ENCODE measurements at places on chromosomes 11 and 22.

DNA sequence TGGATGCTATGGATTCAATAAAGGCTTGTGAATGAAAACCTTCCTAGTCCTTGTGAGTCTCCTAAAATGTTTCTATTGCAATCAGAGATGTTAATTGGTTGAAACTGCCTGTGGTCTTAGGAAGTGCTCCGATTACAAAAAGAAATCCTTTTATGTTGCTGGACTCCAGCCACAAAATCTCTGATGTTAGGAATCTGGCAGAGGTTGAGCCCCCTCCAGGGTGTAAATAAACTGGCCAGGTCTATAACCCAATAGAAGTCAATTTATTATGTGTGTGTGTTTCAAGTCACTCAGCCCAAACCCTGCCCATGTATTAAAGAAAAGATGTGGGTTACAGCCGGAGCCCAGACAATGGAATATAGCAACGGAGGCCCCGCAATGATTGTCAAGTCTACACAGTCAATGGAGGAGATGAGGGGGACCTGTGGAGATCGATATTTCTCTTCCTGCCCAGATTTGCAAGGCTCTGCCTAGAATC, 218.1 kb upstream of the SORL1-AS1 start:
- DNase-seq: no peak

DNA sequence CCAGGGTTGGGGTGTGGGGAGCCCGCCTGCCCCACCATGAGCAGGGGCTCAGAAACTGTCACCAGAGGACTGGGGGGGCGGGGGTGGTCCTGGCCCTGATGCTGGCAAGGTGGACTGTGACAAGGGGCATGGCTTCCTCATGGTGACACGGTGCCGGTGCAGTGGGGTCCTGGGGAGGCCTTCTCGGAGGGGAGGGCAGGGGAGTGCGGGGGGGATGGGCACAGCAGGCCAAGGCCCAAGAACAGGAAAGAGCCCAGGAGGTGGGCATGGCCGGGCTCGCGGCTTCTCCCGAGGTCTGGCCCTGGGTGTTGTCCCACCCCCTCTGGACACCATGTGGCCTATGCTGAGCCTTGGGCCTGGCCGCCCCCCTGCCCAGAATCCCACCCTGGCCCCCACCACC, 47.2 kb downstream of the MOB2 start:
- no peak for DNase-seq

- DNase-seq: no peak
Measured at GRCh38 chr11:121024989-121025388, 1.1 kb downstream of the TBCEL start.

DNA sequence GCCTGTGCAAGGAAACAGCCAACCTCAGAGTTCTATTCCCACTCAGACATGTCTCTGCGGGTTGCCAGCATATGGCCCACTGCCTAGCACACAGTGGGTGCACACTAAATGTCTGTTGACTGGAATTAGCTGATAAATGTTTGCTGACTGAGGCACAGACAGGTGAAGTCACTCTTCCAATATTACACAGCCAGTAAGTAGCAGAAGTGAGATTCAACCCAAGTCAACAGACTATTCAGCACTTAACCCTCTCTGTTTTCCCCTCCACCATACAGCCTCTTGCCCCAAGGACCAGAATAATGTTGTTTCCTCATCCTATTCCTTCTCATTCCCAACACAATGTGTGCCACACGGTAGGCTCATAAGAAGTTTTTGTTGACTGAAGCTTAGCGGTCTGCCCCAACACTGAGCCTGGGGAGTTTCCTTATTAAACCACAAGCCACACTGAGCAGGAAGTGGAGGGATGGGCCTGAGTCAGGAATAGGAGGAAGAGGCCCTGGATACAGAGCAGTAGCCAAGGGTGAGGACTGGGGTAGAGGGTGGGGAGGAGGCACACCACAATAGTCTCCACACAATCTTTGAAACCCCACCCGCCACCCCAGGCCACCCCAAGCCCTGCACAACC, 15.7 kb upstream of the IL10RA start:
- DNase-seq: no peak

GRCh38 chr11:94127638-94128037, 1.0 kb upstream of the PANX1 start:
- no peak for DNase-seq

DNA sequence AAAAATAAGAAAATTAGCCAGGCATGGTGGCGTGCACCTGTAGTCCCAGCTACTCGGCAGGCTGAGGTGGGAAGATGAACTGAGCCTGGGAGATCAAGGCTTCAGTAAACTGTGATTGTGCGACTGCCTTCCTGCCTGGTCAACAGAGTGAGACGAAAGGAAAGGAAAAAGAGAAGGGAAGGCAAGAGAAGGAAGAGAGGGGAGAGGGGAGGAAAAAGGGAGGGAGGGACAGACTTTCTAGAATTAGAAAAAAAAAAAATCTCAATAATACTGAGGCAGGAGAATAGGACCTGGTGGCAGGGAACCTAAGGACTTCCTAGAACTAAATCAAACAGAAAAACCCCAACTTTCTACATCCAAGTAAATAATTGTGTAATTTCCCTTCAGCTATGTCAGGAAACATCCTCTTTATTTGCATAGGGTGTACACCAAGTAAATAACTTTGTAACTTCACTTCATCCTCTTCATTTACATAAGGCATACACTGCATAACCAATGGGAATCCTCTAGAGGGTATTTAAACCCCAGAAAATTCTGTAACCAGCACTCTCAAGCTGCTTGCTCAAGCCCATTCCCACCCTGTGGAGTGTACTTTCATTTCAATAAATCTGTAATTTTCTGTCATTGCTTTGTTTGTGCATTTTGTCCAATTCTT, 8.7 kb downstream of the SBF2 start:
- DNase-seq: no peak

GRCh38 chr22:43389227-43389836, 22.5 kb upstream of the MPPED1 start:
- peak; percentile 99 for DNase-seq

GRCh38 chr11:83035070-83035854, 36.4 kb downstream of the RAB30 start:
- peak; percentile 44 for DNase-seq

GRCh38 chr11:116642481-116642880, 130.3 kb downstream of the BUD13 start:
- DNase-seq: no peak

DNA sequence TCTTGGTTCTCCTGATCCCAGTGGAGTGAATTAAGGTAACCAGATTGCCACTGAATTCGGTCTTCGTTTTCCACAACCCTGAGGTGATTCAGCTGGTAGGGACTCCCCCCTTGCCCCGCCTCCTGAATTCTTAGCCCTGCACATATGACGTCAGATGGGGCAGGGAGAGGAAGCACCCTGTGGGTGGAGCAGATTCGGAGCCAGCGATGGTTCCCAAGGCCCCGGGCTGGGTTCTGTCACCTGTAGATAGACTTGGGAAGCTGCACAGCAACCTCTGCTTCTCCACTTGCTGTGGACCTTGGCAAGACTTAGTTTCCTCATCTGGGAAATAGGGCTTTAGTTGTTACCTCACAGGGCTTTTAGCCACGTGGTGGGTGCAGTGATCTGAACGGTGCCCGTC, 67.8 kb downstream of the CTTN start:
- DNase-seq: no peak

DNA sequence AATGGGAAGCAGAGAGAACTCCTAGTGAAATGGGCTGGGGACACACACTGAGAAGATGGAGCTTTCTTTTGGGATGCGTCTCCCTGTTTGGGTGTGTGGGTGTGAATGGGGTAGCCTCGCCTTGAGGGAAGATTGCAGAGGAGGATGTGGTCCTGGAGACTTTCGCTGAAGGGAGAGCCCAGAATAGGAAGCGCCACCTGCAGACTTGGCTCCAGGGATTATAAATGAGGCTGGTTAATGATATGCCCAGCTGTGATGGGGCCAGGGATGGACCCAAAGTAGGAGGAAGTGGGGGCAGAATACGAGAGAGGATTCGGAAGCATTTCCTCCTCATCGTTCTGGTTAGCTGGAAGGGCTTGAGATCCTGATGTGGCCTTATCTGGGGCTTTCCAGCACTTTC, 13.7 kb downstream of the RELT start:
- DNase-seq: no peak

DNA sequence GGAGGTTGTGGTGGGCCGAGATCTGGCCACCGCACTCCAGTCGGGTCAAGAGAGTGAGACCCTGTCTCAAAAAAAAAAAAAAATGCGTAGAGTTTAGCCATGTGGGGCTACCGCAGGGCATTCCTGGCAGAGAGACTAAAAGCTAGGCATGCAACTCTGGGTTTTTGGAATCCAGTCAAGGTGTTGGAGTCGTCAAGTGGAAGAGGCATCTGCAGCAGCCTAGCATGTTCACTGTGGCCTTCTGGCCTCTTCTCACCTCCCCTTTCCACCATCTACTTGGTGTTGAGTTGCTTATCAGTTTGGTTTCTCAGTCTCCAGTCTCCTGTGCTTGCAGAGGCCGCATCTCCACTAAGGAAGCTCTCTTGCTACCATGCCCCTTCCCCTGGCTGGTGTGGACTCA, 572.5 kb downstream of the NTM start:
- no peak for DNase-seq

DNA sequence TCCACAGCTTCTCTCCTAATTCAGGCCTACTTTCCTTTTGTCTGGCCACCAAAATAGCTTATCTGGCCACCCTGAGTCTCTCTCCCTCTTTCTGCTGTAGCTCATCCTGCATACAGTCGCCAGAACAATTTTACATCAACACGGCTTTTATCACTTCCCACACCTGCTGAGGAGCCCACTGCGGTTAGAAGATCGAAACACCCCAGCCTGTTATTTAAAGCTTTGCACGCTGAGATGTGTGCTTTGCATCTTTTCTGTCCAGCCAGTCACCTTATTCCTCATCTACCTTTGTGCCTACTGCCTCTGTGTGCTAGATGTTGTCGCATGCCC, 96.0 kb downstream of the COMMD9 start:
- no peak for DNase-seq

DNA sequence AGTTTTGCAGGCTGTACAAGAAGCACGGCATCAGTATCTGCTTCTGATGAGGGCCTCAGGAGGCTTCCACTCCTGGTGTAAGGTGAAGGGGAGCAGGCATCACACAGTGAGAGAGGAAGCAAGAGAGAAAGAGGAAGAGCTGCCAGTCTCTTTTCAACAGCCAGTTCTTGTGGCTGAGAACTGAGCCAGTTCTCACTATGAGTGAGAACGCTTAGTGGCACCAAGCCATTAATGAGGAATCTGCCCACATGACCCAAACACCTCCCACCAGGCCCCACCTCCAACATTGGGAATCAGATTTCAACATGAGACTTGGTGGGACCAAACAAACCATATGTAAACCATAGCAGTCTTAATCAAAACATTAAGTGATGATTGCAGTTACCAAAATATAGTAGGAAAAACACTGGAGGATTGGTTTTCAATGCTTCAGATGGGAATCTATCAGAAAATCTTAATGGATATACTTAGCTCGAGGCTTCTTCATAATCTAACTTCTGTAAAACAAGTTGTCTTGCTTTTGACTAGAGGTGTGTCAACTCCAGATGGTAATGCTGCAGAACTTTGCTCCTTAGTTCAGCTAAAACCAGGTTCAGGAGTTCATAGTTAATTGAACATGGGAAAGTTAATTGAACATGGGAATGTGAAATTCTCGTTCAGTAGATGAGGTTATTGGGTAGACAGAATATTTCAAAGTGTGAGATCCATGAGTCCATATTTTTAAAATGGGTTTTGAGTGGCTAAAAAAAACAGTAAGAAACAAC, 12.2 kb downstream of the FAR1 start:
- no peak for DNase-seq

- peak; percentile 2 for DNase-seq
Measured at GRCh38 chr11:16252373-16252772, 104.0 kb downstream of the SOX6 start.

All from NCI-H524 (cell line).